ENCODE measurements at places on chromosomes 6 and 20. TPM values are rescaled to one million over a fixed set of nuclear protein-coding genes. Genes with fewer than 3 reads are reported as not detected.

GRCh38 chr20:16674243-16674642 lies 55.6 kb upstream of the SNRPB2 start:
- no peak for DNase-seq

DNA sequence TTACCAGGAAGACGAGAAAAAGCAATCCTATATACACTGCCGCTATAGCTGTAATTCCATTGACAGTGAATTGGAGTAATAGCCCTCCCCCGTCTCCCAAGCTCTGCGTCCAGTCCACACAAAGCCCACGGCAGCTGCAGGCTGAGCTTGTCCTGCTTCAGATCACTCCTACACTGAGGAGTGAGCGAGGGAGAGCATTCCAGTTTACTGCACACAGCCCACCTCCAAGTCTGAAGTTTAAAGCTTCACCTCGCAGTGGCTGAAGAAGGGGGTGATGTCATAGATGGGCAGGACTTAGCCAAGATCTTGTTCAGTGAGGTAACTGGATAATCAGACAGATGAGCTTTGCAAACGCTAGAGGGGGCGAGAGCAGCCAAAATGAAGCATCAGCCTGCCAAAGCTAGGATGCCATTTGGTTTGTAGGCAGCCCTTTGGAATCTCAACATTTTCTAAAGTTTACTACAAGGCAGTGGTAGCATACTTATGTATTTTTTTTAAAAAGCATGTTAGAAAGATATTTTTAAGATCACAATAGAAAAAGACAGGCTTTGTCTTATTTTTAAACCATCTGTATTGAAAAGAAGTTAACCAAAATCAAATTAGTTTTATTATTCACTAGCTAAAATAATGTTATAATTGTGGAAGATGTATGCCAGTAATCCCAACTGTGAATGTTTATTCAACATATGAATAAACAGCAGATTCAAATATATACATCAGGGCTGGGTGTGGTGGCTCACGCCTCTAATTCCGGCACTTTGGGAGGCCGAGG lies at the start of gene FLRT3:
Gene FLRT3 (minus strand): TSS at position 213 of the 772 bp plus-strand sequence. CDS start 10,106 bp downstream, outside the sequence.
- DNase-seq: no peak

Gene SNAP25
- total RNA-seq: not detected

- no peak for DNase-seq
These were observed 74.4 kb upstream of the GATA5 start for GRCh38 chr20:62550087-62550632.

GRCh38 chr6:166687070-166687878 lies 60.2 kb upstream of the RPS6KA2 start:
- DNase-seq: no peak

All from natural killer cell (primary cell).